Right lobe of liver (tissue), 6 donors: ENCODE measurements at places on chromosomes 1 and 21. TPM values are rescaled to one million over a fixed set of nuclear protein-coding genes. Genes with fewer than 3 reads are reported as not detected.

The WNT2B gene
- total RNA-seq: 0.20 TPM

The VASH2 gene
- not detected for total RNA-seq

The DNM3 gene
- 0.90 TPM for total RNA-seq

The CLIC4 gene
- total RNA-seq: 35.0 TPM

The SPATC1L gene
- 0.31 TPM for total RNA-seq

The IGFN1 gene
- 0.18 TPM for total RNA-seq

The TSEN15 gene
- 17.1 TPM for total RNA-seq

The CHRM3 gene
- 0.81 TPM for total RNA-seq

The RAB3B gene
- 0.05 TPM for total RNA-seq

GRCh38 chr1:225891229-225891972 is 2.5 kb upstream of the LEFTY1 start:
- peak; percentile 73 for DNase-seq
- peak overlapping the region; percentile 84 for H3K27ac ChIP-seq
- H3K4me1 ChIP-seq: peaks cover 48% of the 10 kb centered on the region
- H3K27me3 ChIP-seq: no peaks in the 10 kb centered on the region
- no peaks in the 10 kb centered on the region for H3K36me3 ChIP-seq

- no peak overlapping the region for H3K4me3 ChIP-seq
- no peak overlapping the region for H3K27ac ChIP-seq
- H3K4me1 ChIP-seq: no peaks in the 10 kb centered on the region
- no peaks in the 10 kb centered on the region for H3K27me3 ChIP-seq
- no peaks in the 10 kb centered on the region for H3K36me3 ChIP-seq
Measured at GRCh38 chr1:201578008-201578888, 39.3 kb downstream of the NAV1 start.

DNA sequence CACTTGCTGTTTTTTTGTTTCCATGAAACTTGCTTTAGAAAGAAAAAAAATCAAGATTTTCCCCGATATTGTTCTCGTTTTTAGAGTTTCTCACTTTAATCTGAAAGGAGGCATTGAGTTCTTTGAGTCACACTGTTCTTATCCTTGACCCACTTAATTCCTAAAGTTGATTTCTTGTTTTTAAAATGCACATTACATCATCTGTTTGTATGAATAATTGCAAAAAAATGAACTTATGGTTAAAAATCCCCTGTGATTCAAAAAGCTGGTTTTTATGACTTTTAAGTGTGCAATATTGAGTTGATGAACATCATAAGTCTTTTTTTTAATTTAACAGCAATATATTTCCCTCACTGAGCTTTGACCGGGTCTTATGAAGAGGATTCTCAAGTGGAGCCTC is 131.6 kb downstream of the SNX7 start:
- no peak overlapping the region for H3K4me3 ChIP-seq
- H3K36me3 ChIP-seq: no peaks in the 10 kb centered on the region
- no peaks in the 10 kb centered on the region for H3K4me1 ChIP-seq
- no peak overlapping the region for H3K27ac ChIP-seq

- no peaks in the 10 kb centered on the region for H3K27me3 ChIP-seq
- peaks cover 15% of the 10 kb centered on the region for H3K4me1 ChIP-seq
- peak within 1 kb of the TSS; percentile 99 for H3K4me3 ChIP-seq
- DNase-seq: no peak
- H3K36me3 ChIP-seq: no peaks in the 10 kb centered on the region
Measured at GRCh38 chr1:156284112-156284511, at the start of gene TMEM79. TSS of gene TMEM79 (plus strand) at chr1:156284325. CDS start at chr1:156285227, 902 bp downstream.

GRCh38 chr21:33618407-33618806 is 23.1 kb downstream of the CRYZL1 start:
- no peak overlapping the region for H3K27ac ChIP-seq
- no peak overlapping the region for H3K4me3 ChIP-seq
- H3K4me1 ChIP-seq: no peaks in the 10 kb centered on the region

GRCh38 chr1:32536117-32536516 is 3.1 kb upstream of the ZBTB8A start:
- H3K36me3 ChIP-seq: no peaks in the 10 kb centered on the region
- no peaks in the 10 kb centered on the region for H3K27me3 ChIP-seq
- no peak for DNase-seq
- H3K4me1 ChIP-seq: no peaks in the 10 kb centered on the region
- no peak overlapping the region for H3K4me3 ChIP-seq

- H3K4me1 ChIP-seq: no peaks in the 10 kb centered on the region
- H3K27ac ChIP-seq: no peak overlapping the region
- no peaks in the 10 kb centered on the region for H3K27me3 ChIP-seq
- no peak overlapping the region for H3K4me3 ChIP-seq
- no peaks in the 10 kb centered on the region for H3K36me3 ChIP-seq
Measured at GRCh38 chr1:206779638-206780037, 7.3 kb upstream of the IL10 start.

- H3K27me3 ChIP-seq: no peaks in the 10 kb centered on the region
- no peak overlapping the region for H3K4me3 ChIP-seq
- H3K4me1 ChIP-seq: peaks cover 41% of the 10 kb centered on the region
- no peaks in the 10 kb centered on the region for H3K36me3 ChIP-seq
Measured at GRCh38 chr1:209625791-209626285, 26.4 kb downstream of the LAMB3 start.

- H3K4me1 ChIP-seq: no peaks in the 10 kb centered on the region
Measured at GRCh38 chr1:154391086-154391770, 13.9 kb upstream of the IL6R start.

DNA sequence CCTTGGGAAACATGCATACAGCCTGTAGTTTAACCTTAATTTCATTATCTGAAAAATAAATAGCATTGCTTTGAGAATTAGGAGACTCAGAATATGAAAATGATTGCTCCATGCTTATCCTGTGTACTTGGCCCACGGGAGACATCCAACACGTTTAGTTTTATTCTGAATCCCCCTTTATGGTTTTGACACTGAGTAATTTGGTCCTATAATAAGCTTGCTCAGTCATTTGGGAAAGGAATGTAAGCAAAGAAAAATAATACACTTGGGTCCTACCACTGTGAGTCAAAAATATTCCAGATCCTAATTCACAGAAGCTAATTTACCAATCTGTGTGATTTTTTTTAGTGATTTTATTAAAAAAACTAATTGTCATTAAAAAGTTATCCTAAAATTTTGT is 557.3 kb downstream of the USP25 start:
- no peaks in the 10 kb centered on the region for H3K27me3 ChIP-seq
- no peak overlapping the region for H3K4me3 ChIP-seq
- H3K36me3 ChIP-seq: no peaks in the 10 kb centered on the region
- no peak for DNase-seq
- H3K27ac ChIP-seq: no peak overlapping the region

DNA sequence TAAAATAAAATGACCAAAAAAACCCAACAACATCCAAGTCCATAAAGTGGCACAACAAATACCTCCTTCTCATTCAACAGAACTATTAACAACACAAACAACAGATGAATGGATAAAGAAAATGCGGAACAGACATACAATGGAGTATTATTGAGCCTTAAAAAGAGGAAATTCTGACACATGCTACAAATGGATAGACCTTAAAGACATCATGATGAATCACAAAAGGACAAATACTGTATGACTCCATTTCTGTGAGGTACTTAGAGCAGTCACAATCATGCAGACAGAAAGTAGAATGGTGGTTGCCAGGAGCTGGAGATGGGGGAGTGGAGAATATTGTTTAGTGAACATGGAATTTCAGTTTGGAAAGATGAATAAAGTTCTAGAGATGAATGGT is 42.6 kb downstream of the EYA3 start:
- no peaks in the 10 kb centered on the region for H3K36me3 ChIP-seq
- H3K27me3 ChIP-seq: no peaks in the 10 kb centered on the region
- peaks cover under 1% of the 10 kb centered on the region for H3K4me1 ChIP-seq
- no peak overlapping the region for H3K4me3 ChIP-seq
- H3K27ac ChIP-seq: no peak overlapping the region

GRCh38 chr21:34523019-34523555 is 11.1 kb upstream of the KCNE1 start:
- H3K27me3 ChIP-seq: no peaks in the 10 kb centered on the region
- H3K4me3 ChIP-seq: no peak overlapping the region
- peaks cover 49% of the 10 kb centered on the region for H3K4me1 ChIP-seq

GRCh38 chr1:161749509-161750407 is at the start of gene DUSP12:
TSS of gene DUSP12 (plus strand) at chr1:161749786. CDS start at chr1:161749802, 16 bp downstream.
- no peaks in the 10 kb centered on the region for H3K36me3 ChIP-seq
- H3K27ac ChIP-seq: peak within 1 kb of the TSS; percentile 77
- H3K27me3 ChIP-seq: no peaks in the 10 kb centered on the region
- H3K4me1 ChIP-seq: peaks cover 3% of the 10 kb centered on the region
- DNase-seq: peak; percentile 94

DNA sequence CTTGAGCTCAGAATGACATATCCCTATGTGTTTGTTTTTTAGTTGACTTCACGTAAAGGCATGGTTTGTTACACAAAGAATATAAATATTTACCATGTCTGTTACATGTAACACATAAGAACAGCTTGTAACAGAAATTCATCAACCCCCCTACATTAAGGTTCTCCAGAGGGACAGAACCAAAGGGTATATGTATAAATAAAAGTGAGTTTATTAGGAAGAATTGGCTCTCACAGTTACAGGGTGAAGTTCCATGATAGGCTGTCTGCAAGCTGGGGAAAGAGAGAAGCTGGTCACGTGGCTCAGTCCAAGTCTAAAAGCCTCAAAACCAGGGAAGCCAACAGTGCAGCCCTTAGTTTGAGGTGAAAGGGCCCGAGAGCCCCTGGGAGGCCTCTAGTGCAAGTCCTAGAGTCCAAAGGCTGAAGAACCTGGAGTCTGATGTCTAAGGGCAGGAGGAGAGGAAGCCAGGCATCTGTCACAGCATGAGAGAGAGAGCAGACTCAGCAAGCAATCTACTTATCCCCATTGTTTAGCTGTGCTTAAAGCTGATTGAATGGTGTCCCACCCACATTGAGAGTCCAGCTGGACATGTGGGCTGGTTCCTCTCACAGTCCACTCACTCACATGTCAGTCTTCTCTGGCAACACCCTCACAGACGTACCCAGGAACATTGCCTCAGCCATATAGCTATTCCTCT is 15.8 kb downstream of the THRAP3 start:
- peak; percentile 66 for DNase-seq
- no peak overlapping the region for H3K27ac ChIP-seq
- no peaks in the 10 kb centered on the region for H3K36me3 ChIP-seq
- H3K4me1 ChIP-seq: no peaks in the 10 kb centered on the region
- H3K27me3 ChIP-seq: no peaks in the 10 kb centered on the region

DNA sequence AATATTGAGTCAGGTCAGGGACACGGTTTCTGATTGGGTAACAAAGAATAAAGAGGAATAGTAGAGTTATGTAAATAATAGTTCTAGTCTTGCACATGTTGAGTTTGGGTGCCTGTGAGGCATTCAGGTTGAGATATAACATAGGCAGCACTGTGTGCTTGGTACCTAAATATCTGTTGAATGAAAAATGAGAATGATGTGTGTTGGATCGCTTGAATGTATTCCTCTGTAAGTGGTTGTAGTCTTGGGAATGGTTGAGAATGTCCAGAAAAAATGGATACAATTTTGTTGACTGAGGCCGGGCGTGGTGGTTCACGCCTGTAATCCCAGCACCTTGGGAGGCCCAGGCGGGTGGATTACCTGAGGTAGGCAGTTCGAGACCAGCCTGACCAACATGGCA is 116.3 kb upstream of the HNRNPU start:
- no peaks in the 10 kb centered on the region for H3K36me3 ChIP-seq
- no peaks in the 10 kb centered on the region for H3K27me3 ChIP-seq
- no peak overlapping the region for H3K4me3 ChIP-seq
- H3K4me1 ChIP-seq: no peaks in the 10 kb centered on the region
- no peak for DNase-seq

GRCh38 chr1:191695865-191696264 is 462.4 kb upstream of the RGS18 start:
- no peaks in the 10 kb centered on the region for H3K4me1 ChIP-seq
- H3K4me3 ChIP-seq: no peak overlapping the region

DNA sequence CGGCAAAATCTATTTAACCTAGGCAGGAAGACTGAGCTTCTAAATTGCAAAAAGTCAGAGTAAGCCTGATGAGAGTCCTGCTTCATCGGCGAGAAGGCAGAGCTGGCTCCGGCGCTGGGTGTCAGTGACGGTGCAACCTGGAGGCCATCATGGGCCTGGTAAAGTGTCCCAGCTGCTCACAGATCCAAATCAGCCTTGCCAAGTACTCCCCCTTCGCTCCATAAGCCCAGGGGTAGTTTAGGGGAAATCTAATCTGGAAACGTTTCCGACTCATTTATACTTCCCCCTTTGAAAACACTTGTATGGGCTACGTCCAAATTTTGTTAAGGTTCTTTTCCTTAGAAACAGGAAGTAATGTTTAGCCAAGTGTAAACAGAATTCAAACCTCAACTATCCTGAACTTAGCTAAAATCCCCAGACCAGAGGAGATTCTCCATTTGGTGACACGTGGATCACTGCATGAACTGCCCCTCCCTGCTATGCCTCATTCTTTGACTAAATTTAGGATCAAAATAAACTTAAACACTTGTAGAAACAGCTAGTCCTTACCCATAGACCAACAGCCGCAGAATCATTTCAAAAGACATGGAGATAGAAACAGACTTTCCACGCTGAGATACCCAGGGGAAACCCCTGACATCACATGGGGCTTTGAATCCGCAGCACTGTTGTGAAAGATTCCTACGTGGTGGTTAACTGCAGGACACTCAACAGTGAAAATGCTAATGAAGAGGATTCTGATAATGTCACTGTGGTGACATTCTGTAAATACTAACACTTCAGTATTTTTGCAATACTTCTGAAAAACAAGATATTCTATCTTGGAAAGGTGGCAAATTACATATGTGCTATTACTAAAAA is 172.7 kb downstream of the TGFBR3 start:
- no peaks in the 10 kb centered on the region for H3K27me3 ChIP-seq
- no peak overlapping the region for H3K4me3 ChIP-seq
- DNase-seq: no peak
- no peaks in the 10 kb centered on the region for H3K4me1 ChIP-seq
- H3K36me3 ChIP-seq: peaks cover 3% of the 10 kb centered on the region

GRCh38 chr1:230278871-230279582 is 147.1 kb downstream of the PGBD5 start:
- DNase-seq: no peak
- H3K4me1 ChIP-seq: no peaks in the 10 kb centered on the region
- H3K36me3 ChIP-seq: no peaks in the 10 kb centered on the region
- no peak overlapping the region for H3K27ac ChIP-seq

- no peak overlapping the region for H3K27ac ChIP-seq
- no peak overlapping the region for H3K4me3 ChIP-seq
- no peaks in the 10 kb centered on the region for H3K4me1 ChIP-seq
- no peaks in the 10 kb centered on the region for H3K27me3 ChIP-seq
- no peaks in the 10 kb centered on the region for H3K36me3 ChIP-seq
- DNase-seq: no peak
Measured at GRCh38 chr1:110123224-110123623, 11.0 kb downstream of the UBL4B start.

GRCh38 chr1:2914702-2915101 is 106.6 kb upstream of the ACTRT2 start:
- no peaks in the 10 kb centered on the region for H3K36me3 ChIP-seq
- H3K4me1 ChIP-seq: no peaks in the 10 kb centered on the region
- DNase-seq: no peak
- H3K4me3 ChIP-seq: no peak overlapping the region
- H3K27ac ChIP-seq: no peak overlapping the region

DNA sequence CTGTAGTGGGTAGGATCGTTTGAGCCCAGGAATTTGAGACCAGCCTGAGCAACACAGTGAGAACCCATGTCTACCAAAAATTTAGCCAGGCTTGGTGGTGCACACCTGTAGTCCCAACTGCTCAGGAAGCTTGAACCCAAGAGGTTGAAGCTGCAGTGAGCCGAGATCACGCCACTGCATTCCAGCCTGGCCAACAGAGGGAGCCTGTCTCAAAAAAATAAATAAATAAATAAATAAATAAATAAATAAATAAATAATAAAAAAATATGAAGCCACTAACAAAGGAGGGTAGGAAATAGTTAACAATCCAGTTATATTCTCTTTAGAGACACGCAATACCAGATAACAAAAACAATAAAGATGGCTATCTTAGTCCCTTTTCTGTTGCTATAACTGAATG is 11.9 kb upstream of the CBR3 start:
- H3K4me1 ChIP-seq: peaks cover 6% of the 10 kb centered on the region
- no peak for DNase-seq
- no peaks in the 10 kb centered on the region for H3K36me3 ChIP-seq
- H3K27ac ChIP-seq: no peak overlapping the region
